Hematopoietic multipotent progenitor cell (in vitro differentiated cells): ENCODE measurements at places on chromosomes 7 and 10.

DNA sequence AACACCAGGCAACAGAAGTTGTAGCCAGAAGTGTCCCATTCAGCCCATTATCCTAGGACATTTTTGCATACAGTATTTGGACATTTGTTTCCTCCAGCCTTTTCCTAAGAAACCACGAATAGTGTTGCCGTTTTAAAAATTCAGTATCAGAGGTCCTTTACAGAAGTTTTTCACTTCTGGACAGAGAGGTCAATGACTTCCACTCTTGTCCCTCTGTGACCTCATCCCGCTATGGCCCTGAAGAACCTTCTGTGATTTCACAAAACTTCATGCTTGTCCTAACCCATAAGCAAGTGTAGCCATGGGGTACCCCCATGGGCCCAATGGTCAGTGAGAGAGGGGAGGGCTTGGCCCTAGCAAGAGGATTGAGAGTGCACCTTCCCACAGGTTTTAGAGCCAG, 364.8 kb downstream of the TNS3 start:
- no peak for DNase-seq

DNA sequence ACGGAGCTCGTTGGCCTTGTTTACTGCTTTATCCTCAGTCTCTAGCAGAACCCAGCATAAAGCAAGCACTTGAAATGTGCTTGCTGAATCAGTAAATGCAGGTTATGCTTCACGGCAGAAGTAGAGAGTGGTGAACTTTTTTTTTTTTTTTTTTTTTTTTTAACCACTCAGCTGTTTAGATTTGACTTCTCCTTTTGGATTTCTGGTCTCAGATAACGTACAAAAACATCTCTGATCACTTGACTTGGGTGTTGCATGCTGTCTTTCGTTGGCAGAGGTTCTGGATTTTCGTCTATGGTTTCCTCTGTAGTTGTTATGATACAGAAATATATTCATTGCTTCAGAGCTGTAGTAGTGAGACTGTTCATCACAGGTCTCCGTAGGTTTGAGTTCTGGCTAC, 242.5 kb upstream of the HABP2 start:
- no peak for DNase-seq

GRCh38 chr10:120260456-120260855, 196.6 kb upstream of the PLPP4 start:
- no peak for DNase-seq

DNA sequence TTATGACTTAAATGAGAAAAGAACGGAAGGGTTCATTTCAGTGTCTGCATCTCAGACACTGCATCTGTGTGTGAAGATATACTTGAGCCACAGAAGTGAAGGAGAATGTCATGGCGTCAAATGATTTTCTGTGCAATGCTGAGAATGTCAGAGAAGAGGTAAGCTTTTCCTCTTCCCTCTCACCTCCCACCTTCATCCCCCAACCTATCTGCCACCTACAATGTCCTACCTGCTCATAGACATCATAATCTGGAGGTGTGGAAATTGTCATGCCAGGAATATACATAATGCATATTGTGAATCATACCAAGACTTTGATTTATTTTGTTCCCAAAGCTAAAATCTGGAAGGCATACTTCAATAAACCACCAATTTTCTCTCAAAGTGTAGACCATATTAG, 53.7 kb downstream of the CTTNBP2 start:
- DNase-seq: no peak

GRCh38 chr10:784403-785088, 95.1 kb upstream of the DIP2C start:
- peak; percentile 64 for DNase-seq

DNA sequence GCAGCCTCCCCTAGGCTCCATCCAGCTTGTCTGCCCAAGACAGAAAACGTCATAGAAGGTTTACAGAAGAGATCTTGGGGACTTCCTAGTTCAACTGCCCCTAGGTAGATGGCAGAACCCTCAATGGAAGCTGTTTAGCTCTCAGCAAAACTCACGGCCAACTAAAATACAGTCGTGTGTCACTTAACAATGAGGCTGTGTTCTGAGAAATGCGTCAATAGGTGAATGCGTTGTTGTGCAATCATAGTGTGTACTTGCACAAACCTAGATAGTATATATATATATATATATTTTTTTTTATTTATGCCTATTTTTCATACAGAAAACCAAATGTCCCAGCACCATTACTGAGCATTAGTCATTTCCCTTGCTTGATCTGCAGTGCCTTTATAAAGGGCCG, 100.4 kb upstream of the SH2B2 start:
- no peak for DNase-seq

DNA sequence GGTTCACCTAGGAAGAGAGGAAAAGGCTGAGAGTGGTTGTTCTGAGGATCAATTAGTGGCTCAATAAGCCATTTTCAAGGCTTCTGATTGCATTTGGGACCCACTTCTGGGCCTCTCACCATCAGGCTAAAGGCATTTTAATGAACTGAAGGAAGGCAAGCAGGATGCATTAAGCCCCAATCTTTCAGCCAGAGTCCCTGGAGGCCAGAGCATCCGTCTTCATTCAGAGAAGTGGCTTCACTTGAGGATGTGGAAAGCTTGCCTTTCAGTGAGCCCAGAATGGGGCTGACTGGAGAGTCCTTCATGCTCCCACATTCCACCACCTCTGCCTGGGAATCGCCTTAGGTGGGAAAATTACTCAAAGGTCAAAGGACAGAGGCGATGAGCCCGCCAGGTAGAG, 41.8 kb downstream of the COL17A1 start:
- no peak for DNase-seq

GRCh38 chr7:5417106-5418071, 6.2 kb downstream of the TNRC18 start:
- no peak for DNase-seq

GRCh38 chr10:31761156-31761555, 167.5 kb downstream of the ARHGAP12 start:
- DNase-seq: no peak

DNA sequence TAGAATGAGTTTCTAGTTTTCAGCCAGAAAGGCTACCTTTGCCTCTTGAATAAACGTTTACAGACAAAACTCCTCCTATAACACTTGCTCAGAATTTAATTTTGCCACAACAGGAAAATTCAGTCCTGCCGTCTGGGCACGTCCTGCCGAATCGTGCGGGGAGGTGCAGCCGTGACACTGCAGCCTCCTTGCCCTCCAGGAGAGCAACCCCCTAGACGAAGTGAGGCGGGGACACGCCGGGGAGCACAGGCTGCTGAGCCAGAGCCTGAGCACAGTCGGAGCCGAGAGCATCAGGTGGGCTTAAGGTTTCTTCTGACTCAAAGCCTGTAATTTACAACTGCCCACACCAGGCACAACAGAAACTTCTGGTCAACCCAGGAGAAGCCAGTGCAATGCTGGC, 102.3 kb downstream of the DYNC2I1 start:
- no peak for DNase-seq

- peak; percentile 88 for DNase-seq
These were observed 7.0 kb downstream of the CALY start for GRCh38 chr10:133329491-133330202.
